Kidney capillary endothelial cell (primary cell): ENCODE measurements at places on chromosomes 5 and 9.
A peak's percentile ranks its signal among the peaks of the same experiment; 100 is the strongest.

GRCh38 chr5:169697976-169698375 is 60.9 kb downstream of the DOCK2 start:
- DNase-seq: no peak

- no peak for DNase-seq
Measured at GRCh38 chr5:146079695-146080373, 25.5 kb downstream of the PLAC8L1 start.

DNA sequence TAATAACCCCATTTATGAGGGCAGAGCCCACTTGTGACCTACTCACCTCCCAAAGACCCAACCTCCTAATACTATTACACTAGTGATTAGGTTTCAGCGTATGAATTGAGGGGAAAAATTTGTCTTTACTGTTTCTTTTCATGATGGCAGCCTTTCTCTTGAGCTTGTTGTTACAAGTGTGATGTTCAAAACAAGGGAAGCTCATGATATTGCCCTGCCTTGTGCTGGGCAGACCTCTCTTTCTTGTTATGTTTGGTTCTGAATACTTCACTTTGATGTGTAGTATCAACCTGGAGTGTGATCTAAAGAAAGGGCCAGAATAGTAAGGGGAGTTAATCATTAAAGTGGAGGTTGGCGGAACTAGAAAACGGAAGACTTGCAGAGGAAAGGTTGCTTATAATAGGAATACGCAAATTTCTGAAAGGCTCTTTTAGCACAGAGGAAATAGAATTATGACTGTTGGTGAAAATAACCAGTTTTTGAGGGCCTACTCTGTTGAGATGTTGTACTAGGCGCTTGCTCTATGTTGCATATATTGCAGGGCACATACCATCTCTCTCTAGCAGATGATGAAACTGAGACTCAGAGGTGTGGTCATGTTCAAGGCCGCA is 68.2 kb downstream of the MELK start:
- no peak for DNase-seq

- no peak for DNase-seq
Measured at GRCh38 chr5:33231214-33231710, 209.5 kb upstream of the TARS1 start.

GRCh38 chr9:87545858-87546257 is 48.2 kb downstream of the DAPK1 start:
- no peak for DNase-seq

- DNase-seq: no peak
Measured at GRCh38 chr5:176192094-176192721, 46.0 kb upstream of the SIMC1 start.

DNA sequence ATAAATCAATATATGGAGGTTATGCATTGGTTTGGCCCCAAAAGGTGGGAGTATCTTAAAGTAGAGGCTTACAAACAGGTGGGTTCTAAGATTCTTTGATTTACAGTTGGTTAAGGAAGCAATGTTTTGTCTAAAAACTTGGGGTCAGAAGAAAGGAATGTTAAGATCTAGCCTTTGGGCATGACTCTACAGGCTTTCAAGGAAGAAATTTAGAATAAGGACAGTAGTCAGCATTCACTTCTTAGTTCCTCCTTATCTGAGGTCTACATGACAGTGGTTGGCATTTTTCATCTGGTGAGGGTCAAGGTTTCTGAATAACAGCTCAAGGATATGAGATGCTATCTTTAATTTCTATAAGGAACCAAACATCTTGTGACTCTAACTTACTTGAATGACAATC is 122.8 kb downstream of the CAMK4 start:
- no peak for DNase-seq

- DNase-seq: no peak
Measured at GRCh38 chr5:18487928-18488480, 853.7 kb downstream of the TAF11L14 start.

GRCh38 chr9:133771486-133772482 is 33.6 kb upstream of the SARDH start:
- DNase-seq: no peak

DNA sequence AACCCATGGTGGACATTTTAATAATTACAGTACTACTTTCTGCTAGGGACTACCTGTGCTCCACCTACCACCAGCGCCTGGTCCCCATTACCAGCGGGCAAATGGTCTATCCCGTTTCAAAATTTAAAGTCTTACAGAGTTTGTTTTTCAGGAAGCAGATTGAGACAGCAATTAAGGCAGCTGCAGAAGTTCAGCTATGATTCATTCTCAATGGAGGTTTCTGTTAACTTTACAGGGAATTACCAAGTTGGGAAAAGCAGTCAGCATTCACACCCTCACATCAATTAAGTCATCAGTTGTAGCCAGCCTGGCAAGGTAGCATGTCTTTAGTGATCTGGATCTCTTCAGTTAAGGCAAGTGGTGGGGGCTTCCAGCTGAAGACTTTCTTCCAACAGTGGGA is 410.6 kb upstream of the DAB2 start:
- DNase-seq: no peak

DNA sequence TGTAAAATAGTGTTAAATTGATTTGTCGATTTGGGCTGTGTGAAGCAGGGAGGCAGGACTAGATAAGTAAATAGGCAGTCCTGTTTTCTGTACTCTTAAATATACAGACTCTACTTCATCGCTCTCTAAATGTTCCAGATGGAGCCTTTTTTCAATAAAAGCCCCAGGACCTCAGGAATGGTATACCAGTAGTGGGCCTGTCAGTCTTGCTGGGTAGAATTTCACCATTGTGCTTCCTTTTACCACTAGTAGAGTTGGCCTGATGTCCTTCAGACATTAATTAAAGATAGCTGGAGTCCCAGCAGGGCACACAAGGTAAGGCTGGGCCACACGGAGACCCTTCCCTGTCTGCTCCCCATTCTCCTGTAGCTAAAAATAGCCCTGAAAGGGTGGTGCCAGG is 6.0 kb downstream of the SNX18 start:
- no peak for DNase-seq

DNA sequence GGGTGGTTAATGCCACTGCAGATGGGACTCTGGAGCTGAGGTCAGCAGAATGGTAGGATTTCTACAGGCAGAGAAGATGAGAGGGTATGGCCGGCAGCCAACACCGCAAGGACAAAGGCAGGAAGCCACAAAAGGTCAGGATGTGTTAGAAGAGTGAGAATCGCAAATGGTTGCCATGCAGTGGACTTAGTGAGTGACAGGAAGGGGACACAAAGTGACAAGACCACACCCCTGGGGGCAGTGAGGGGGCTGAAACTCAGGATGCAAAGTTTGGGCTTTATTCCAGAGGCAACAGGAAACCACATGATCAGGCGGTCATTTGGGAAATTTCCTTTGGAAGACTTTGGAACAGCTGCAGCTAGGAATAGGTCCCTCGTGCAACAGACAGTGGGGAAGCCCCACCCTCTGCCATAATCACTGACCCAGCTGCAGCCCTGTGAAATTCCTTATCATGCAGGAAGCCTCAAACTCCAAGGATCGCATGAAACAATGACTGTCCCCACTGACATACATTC is 14.2 kb upstream of the CCDC180 start:
- DNase-seq: peak; percentile 72

GRCh38 chr5:118598311-118598710 is 390.0 kb downstream of the DTWD2 start:
- no peak for DNase-seq

GRCh38 chr5:13946111-13946510 is 1.6 kb upstream of the DNAH5 start:
- no peak for DNase-seq

DNA sequence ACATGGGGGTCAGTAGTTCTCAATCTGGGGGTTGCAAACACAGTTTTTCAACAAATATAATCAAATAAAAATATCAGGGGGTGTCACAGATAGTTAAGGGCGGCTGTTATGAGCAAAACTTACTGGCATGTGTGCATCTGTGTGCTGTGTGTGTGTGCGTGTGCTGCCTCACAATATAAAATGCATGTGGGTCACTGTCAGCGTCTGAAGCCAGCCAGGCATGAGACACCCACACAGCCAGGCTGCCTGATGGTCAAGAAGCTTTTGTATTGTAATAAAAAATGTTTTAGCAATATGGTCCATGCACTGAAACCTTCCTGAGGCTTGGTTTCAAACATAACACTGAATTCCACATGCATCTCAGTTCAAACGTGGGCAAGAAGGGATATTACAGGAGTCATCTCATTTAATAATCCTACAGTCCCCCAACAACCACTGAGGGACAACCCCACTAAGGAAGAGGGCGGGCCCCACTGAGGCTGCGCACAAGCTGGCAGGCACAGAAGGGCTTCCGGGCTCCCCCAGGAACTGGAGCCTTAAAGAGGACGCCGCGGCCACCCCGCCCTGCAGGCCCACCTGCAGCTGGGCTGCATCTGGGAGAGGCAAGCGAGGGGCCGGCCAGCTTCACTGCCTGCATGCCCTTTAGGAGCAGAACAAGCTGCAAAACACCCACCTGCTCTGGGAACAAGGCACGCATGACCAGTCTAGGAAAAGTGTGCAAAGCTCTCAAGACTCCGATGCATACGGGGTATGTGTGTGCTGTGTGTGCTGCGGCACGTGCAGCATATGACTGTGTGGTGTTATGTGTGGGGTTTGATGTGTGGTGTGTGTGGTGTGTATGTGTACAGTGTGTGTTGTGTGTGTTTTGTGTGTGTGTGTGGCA is 14.1 kb downstream of the SEMA4D start:
- DNase-seq: no peak

DNA sequence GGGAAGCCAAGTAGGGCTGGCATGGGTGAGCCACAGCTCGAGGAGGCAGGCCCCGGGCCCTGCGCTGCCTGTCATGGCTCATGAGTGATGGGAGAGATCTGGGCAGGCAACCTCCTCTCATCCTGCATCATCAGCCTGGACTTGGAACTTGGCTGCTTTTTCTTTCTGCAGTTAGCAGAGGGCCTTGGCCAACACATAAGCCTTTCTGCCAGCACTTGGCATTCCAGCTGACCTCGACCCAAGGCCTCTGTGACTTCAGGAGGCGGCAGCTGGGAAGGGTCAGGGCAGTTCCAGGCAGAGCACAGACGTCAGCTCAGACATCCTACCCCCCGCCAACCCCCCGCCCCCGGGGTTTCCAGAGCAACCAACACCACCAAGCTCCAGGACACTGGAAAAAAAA is 7.6 kb downstream of the S1PR3 start:
- DNase-seq: no peak

GRCh38 chr9:14031060-14031414 is 282.9 kb downstream of the NFIB start:
- no peak for DNase-seq

DNA sequence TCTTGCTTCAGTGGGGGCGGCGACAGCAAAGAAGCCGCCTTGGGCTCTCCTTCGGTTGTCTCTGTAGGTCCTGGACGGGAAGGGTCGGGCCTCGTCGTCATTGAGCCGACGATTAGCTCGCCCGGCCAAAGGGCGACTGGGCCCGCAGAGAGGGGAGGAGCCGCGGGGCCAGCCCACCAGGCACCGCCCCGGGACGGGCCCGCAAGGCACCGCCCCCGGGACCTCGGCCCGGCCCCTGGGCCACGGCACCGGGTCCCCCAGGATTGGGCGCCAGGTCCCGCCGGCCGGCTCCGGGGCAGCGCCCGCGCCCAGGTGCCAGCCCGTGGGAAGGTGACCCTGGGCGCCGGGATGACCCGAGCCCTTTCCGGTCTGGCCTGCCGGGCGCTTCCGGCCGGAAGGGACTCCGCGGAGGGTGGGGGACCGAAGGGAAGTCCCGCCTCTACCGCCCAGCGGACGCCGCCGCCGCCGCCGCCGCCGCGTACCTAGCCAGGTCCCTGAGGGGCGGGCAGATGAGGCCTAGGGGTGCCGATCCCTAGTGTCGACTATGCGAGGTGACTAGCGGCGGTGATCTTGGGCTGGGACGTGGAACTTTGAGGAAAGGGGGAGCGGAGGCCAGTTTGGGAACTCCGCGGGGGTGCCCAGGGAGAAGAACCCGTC is at the start of the genes GBA2 and RGP1:
TSS of gene GBA2 (minus strand) at position 371 of the 657 bp plus-strand sequence. CDS start 524 bp downstream, outside the sequence.
TSS of gene RGP1 (plus strand) at position 430 of the 657 bp plus-strand sequence. CDS start 469 bp downstream, outside the sequence.
- DNase-seq: peak; percentile 86

DNA sequence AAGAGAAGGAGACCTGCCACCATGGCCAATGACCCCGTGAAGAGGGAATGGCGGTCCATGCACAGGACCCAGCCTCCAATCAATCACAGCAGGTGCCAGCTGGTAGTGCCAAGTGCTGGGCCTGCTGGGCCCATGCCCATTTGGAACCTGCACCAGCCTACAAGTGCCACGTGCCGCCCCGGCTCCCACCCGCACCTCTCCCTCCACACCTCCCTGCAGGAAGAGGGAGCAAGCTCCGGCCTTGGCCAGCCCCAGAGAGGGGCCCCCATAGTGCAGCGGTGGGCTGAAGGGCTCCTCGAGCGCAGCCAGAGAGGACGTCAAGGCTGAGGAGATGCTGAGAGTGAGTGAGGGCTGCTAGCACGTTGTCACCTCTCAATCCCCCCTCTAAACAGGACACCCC is 37.8 kb upstream of the NPR3 start:
- DNase-seq: no peak

GRCh38 chr5:158127536-158127935 is 268.6 kb upstream of the CLINT1 start:
- DNase-seq: no peak

DNA sequence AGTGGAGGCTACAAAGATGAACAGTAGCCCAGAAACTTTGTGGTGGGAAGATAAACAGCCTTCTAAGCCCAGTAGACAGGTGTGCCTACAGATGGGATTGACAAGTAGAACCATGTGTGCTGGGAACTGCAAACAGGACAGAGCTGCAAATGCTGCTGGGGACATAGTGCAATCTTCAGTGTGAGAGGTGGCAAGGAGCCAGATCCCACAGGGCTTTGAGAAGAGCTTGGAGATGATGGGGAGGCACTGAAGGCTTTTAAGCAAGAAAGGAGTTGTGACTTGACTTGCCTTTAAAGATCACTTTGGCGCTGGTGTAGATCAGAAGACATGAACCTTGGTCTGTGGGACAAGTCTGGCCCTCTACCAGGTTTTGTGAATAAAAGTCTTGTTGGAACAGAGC is 675.2 kb downstream of the ACTL7B start:
- DNase-seq: no peak

DNA sequence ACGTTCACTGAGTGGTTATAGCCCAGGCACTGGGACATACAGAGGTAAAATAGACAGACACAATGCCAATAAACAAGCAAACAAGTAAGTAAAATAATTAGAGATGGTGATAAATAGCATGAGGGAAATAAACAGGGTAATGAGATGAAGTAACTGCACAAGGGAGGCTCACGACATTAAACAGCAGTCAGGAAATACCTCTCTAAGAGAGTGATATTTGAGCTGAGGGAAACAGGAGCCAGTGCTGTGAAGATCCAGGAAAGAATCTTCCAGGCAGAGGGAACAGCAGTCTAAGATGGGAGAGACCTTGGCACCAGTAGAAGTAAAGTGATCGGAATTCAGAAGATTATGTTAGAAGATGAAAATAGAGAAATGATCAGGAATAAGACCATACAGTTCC is 279.4 kb downstream of the HINT1 start:
- DNase-seq: no peak

GRCh38 chr5:169164481-169164925 is 136.4 kb downstream of the SLIT3 start:
- no peak for DNase-seq

DNA sequence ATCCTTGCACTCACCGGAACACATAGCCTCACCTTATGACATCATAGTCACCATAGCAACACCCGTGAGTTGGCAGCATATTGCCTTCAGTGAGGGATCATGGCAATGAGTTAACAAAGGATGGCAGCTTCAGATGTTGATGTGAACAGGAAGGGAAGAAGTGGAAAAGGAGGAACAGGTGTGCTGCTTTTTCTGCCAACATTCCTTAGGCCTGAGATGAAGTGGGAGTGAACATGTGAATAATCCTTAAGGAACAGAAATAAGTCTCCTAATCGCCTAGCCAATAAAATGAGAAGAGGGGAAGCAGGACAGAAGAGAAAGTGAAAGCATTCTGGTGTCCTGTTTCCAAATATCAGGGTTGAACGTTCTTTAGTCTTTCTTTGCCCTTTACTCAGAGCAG is 360.0 kb downstream of the BRINP1 start:
- DNase-seq: no peak
